NCI-H1105 (cell line): ENCODE measurements at places on chromosomes 3 and 15.

- no peak for DNase-seq
These were observed 141.8 kb downstream of the IL20RB start for GRCh38 chr3:137099364-137100219.

GRCh38 chr15:63114465-63114864 is 7.2 kb upstream of the LACTB start:
- DNase-seq: no peak

- no peak for DNase-seq
These were observed 276.7 kb downstream of the ROBO1 start for GRCh38 chr3:79491029-79491641.

- no peak for DNase-seq
These were observed 35.6 kb upstream of the RHCG start for GRCh38 chr15:89531796-89532537.

- no peak for DNase-seq
These were observed 625.8 kb downstream of the TAFA4 start for GRCh38 chr3:68306571-68306970.

DNA sequence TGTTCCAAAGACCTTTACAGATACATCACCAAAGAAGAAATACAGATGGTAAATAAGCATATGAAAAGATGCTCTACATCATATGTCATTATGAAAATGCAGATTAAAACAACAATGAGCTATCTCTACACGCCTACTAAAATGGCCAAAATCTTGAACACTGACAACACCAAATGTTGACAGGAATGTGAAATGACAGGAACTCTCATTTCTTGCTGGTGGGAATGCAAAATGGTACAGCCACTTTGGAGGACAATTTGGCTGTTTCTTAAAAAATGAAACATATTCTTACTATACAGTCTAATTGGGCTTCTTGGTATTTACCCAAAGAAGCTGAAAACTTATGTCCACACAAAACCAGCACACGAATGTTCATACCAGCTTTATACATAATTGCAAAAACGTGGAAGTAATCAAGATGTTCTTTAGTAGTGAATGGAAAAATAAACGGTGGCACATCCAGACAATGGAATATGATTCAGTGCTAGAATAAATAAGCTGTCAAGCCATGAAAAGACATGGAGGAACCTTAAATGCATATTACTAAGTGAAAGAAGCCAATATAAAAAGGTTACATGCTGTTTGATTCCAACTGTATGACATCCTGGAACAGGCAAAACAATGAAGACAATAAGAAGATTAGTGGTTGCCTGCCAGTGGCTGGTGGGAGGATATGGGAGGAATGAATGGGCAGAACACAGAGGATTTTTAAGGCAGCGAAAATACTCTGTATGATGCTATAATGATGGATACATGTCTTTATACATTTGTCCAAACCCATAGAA is 81.3 kb upstream of the NEDD4 start:
- no peak for DNase-seq

GRCh38 chr3:152151216-152151876 is 117.4 kb upstream of the MBNL1 start:
- DNase-seq: no peak

DNA sequence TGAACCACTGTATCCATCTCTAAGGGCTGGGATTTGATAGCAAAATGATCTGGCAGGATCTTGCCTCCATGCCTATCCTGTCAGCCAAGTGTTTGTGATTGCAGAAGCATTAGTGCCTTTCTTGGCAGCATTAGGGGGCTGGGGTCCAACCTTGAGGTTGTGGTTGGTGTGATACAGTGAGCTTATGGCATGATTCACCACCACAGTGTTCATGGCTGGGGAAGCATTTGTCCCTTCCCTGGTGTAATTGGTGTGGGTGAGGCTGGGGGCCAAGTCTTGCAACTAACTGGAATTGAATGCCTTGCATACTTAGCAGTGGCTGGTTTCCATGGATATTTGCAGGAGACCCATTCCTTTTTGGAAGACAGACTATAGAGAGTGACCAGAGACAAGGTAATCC is 271.0 kb upstream of the TBL1XR1 start:
- DNase-seq: no peak

- DNase-seq: no peak
These were observed 56.8 kb downstream of the ZNF445 start for GRCh38 chr3:44420676-44421075.

DNA sequence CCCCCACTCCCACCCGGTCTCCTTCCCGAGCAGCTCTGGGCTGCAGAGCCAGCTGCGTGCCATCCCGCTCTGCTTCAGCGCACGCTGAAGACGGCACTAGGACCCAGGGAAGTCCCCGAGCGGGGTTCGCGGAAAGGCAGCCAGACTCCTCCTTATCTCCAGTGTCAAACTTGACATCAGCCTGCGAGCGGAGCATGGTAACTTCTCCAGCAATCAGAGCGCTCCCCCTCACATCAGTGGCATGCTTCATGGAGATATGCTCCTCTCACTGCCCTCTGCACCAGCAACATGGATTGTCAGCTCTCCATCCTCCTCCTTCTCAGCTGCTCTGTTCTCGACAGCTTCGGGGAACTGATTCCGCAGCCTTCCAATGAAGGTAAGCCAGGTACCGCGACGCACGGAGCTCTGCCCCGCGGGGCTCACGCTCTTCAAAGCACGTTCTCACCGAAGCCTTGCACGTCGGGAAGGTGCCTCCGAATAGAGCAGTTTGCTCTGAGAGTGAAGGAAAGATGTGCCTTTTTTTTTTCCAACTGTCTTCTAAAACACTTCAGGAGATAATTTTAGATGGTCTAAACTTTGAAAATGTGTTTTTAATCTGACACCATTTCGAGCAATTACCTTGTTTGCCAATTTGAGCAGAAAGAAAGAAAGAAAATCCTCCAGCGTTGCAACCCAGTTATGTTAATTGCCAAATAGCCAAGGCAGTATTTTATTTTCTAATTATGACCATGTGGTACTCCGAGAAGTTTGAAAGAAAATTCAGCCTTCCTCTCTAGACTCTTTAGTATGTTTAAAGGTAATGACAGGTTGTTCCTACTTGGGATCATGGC is at the start of gene EPHA3:
Gene EPHA3 (plus strand): TSS at position 161 of the 830 bp plus-strand sequence. CDS start 128 bp downstream, at position 289.
- DNase-seq: peak; percentile 71

DNA sequence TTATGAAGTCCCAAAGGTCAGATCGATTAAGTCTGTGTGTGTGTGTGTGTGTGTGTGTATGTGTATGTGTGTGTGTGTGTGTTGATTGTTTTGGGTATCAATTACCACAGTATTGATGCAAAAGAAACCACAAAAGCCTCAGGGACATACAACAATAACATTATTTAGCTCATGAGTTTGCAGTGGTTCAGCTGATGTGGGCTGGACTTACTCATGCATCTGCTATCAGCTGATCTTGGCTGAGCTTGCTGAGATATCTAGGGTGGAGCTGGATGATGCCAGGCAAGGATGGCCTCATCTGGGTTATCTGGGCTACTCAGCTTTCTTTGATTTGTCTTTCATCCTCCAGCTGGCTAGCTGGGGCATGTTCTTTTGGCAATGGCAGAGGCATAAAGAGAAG is 82.4 kb upstream of the PRR23C start:
- no peak for DNase-seq
